Heart right ventricle (tissue), 16 donors: ENCODE measurements at places on chromosomes 2 and 18. TPM values are rescaled to one million over a fixed set of nuclear protein-coding genes. Genes with fewer than 3 reads are reported as not detected.

The ACMSD gene
- polyA plus RNA-seq: not detected

The TOGARAM2 gene
- polyA plus RNA-seq: 6.0 TPM

The SOX11 gene
- polyA plus RNA-seq: 0.66 TPM

The NEU2 gene
- polyA plus RNA-seq: not detected
